ENCODE measurements at places on chromosomes 12 and 14. TPM values are rescaled to one million over a fixed set of nuclear protein-coding genes. Genes with fewer than 3 reads are reported as not detected.

DNA sequence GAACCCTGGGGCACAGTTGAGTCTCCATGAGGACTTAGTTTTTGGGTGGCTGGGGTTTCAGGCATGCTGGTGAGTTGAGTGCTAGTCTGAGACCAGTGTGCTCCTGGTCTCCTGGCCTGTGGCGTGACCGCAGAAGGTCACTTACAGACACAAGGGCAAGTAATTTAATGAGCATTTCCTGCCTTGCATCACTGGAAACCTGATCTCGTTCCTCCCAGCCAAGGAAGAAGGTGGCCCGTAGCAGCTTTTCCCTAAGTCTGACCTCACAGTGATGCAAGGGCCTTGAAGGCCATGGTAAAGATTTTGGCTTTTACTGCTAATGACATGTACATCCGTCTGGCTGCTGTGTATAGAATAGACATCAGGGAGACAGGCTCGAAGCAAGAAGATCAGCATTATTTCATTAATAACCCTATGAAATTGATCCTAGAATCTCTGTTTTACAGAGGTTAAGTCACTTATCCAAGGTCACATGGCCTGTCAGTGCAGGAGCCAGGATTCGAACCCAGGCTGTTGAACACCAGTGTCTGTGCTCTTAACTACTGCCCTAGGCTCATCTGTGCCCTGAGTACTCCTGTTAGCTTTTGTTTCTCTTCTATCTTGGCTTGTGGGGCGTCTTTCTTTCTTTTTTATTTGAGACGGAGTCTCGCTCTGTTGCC, 4.6 kb downstream of the TMEM120B start:
- no peaks in the 10 kb centered on the region for H3K27me3 ChIP-seq
- H3K4me1 ChIP-seq, result peaks cover 13% of the 10 kb centered on the region
- H3K36me3 ChIP-seq, result no peaks in the 10 kb centered on the region
- no peak overlapping the region for H3K4me3 ChIP-seq
- DNase-seq, result peak; percentile 49

The MANSC4 gene
- total RNA-seq, result not detected

DNA sequence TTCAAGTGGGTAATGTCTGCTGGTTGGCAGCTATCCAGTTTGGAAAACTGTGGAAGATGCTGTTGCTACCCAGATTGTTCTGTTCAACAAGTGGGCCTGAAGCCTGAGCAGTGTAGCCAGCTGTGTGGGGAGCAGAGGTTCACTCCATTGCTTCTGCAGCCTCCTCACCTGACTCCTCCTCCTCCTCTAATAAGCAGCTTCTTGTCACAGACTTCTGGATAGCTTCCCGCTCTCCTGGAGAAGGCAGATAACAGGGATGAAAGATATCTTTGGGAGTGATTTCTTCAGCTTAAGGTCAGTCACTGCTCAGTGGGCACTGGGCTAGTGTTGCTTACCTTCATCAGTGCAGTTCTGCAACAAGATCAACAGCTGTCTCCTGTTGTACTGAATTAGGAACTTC, 2.0 kb downstream of the POP5 start:
- no peak overlapping the region for H3K4me3 ChIP-seq
- H3K27me3 ChIP-seq, result no peaks in the 10 kb centered on the region
- no peak for DNase-seq
- no peak overlapping the region for H3K27ac ChIP-seq
- H3K4me1 ChIP-seq, result peaks cover 34% of the 10 kb centered on the region
- peaks cover 59% of the 10 kb centered on the region for H3K36me3 ChIP-seq

GRCh38 chr14:96135285-96135684, 69.4 kb upstream of the BDKRB2 start:
- no peaks in the 10 kb centered on the region for H3K4me1 ChIP-seq
- no peak overlapping the region for H3K27ac ChIP-seq
- no peaks in the 10 kb centered on the region for H3K36me3 ChIP-seq
- no peak overlapping the region for H3K4me3 ChIP-seq
- no peaks in the 10 kb centered on the region for H3K27me3 ChIP-seq

DNA sequence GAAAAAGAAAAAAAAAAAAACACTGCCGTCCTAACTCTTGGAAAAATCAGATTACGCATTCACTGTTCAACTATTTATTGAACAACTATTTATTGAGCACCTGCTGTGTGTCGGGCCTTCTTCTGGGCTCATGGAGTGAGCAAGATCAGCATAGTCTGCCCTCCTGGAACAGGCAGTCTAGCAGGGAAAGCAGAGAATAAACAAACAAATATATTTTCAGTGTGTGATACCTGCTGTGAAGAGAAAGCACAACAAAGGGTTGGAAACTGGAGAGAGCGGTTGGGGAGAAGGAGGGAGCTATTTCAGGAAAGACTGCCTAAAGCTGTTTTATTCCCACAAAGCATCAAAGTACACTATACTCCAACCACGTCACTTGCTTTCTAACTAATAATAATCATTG, 10.8 kb downstream of the PROX2 start:
- peaks cover 12% of the 10 kb centered on the region for H3K4me1 ChIP-seq
- no peaks in the 10 kb centered on the region for H3K36me3 ChIP-seq
- no peaks in the 10 kb centered on the region for H3K27me3 ChIP-seq
- H3K4me3 ChIP-seq, result no peak overlapping the region

- H3K27ac ChIP-seq, result no peak overlapping the region
- H3K27me3 ChIP-seq, result no peaks in the 10 kb centered on the region
- DNase-seq, result no peak
- no peaks in the 10 kb centered on the region for H3K4me1 ChIP-seq
Measured at GRCh38 chr12:31466768-31467167, 124.2 kb downstream of the DENND5B start.

DNA sequence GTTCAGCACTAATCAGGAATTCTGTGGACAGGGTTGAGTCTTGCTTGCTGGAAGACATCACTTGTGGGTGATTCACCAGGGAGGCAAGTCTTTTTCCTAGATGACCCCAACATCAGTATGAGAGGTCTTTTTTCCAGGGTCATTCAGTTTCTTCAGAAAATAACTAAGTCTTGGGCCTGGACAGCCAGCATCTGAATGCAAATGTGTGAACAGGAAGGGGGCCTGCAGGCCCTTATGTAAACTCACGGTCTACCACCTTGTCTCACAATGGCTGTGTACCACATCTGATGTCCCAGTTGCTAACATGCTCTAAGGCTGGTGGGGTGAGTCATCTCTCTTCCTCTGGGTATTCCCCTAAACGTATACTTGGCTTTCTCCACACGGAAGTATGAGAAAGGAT, 79.2 kb downstream of the HECTD4 start:
- H3K4me1 ChIP-seq, result no peaks in the 10 kb centered on the region
- H3K27me3 ChIP-seq, result no peaks in the 10 kb centered on the region
- no peak overlapping the region for H3K27ac ChIP-seq

DNA sequence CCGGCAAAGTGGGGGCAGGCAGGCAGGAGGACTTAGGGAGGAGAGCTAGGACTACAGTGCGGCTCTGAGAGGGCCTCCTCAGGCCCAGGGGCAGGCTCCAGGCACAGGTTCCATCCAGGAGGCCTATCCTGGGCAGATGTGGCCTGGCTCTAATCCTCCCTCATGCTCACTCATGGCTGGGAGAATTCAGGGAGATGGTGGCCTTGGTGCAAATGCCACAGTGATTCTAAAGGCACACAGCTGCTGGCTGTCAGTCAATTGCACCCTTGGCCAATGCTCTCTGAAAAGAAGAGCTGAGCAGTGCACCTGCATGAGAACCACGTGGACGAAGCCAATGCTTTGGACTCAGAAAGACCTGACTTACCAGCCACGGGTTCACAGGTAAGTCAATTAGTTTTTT, 89.6 kb downstream of the C12orf75 start:
- no peaks in the 10 kb centered on the region for H3K36me3 ChIP-seq
- peaks cover 4% of the 10 kb centered on the region for H3K4me1 ChIP-seq
- H3K27ac ChIP-seq, result no peak overlapping the region
- H3K27me3 ChIP-seq, result no peaks in the 10 kb centered on the region
- DNase-seq, result no peak

- no peaks in the 10 kb centered on the region for H3K27me3 ChIP-seq
- no peaks in the 10 kb centered on the region for H3K36me3 ChIP-seq
- no peak overlapping the region for H3K27ac ChIP-seq
- H3K4me3 ChIP-seq, result no peak overlapping the region
- peaks cover 4% of the 10 kb centered on the region for H3K4me1 ChIP-seq
Measured at GRCh38 chr14:35390577-35391387, 13.8 kb downstream of the NFKBIA start.

DNA sequence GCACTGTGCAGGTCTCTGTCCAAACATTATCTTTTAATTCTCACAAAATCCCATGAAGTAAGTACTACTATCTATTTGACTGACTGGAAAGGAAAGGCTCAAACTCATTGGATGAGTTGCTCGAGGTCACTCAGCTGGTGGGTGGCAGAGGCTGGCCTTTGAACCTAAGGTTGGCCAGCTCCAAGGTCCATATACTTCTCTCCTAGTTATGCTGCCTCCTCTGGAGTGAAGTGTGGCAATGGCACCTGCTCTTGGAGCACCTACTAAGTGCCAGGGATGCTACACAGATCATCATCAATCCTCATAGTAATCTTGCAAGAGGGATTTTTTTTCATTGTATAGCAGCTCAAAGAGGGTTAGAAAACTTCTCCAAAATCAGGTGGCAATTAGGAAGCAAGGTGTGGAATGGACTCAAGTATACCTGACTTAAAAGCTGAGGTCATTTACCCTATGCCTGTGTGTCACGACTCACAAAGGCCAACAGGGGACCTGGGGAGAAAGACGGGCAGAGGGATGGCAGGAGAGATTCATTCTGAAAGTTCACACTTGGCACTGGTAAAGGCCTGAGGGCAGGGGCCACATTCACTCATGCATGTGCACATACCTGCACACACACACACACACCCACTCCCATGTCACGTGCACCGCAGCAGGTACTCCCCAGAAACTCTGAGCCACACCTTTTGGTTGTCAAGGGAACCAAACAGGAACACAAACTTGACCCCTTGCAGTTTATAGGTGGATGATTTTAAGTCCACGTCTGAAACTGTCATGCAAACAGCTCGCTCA, 146.4 kb downstream of the FOXN3 start:
- no peaks in the 10 kb centered on the region for H3K36me3 ChIP-seq
- peaks cover 11% of the 10 kb centered on the region for H3K4me1 ChIP-seq
- no peaks in the 10 kb centered on the region for H3K27me3 ChIP-seq
- H3K4me3 ChIP-seq, result no peak overlapping the region
- DNase-seq, result peak; percentile 67

- peaks cover 19% of the 10 kb centered on the region for H3K4me1 ChIP-seq
- no peak overlapping the region for H3K4me3 ChIP-seq
- peaks cover 45% of the 10 kb centered on the region for H3K36me3 ChIP-seq
- H3K27ac ChIP-seq, result no peak overlapping the region
- no peak for DNase-seq
Measured at GRCh38 chr12:11854011-11854499, 204.6 kb downstream of the ETV6 start.

DNA sequence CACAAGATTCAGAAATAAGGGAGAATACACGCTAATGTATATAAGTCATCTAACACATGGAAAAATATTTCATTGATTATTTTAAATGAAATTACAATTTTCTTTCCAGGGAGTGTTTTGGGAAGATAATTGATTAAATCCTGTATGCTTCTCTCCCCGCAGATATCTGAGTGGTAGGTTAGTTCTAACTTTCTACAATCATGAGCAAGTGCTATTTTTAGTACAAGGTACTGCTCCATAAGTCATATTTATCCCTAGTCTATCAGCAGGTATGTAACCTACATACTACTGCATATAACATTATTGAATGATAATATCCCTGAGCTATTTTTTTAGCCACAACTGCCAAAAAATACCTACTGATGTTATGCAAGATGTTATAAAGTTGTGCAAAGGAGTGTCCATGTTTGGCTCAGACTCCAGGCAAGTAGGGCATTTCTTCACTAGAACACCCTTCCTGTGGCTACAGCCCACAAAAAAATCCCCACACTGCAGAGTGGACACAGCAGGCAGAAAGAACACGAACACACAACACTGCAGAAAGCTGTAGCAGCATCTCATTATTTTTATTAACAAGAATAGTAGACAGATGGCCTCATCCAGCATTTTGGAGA, 87.0 kb downstream of the SEC23A start:
- H3K27ac ChIP-seq, result no peak overlapping the region
- no peak overlapping the region for H3K4me3 ChIP-seq
- H3K36me3 ChIP-seq, result no peaks in the 10 kb centered on the region
- no peaks in the 10 kb centered on the region for H3K4me1 ChIP-seq
- DNase-seq, result no peak
- H3K27me3 ChIP-seq, result no peaks in the 10 kb centered on the region

The DAO gene
- total RNA-seq, result not detected

GRCh38 chr12:57097554-57097835, 8.6 kb downstream of the NAB2 start:
- no peak for DNase-seq
- peaks cover 97% of the 10 kb centered on the region for H3K36me3 ChIP-seq
- H3K4me1 ChIP-seq, result peaks cover 22% of the 10 kb centered on the region
- no peaks in the 10 kb centered on the region for H3K27me3 ChIP-seq
- H3K27ac ChIP-seq, result no peak overlapping the region

DNA sequence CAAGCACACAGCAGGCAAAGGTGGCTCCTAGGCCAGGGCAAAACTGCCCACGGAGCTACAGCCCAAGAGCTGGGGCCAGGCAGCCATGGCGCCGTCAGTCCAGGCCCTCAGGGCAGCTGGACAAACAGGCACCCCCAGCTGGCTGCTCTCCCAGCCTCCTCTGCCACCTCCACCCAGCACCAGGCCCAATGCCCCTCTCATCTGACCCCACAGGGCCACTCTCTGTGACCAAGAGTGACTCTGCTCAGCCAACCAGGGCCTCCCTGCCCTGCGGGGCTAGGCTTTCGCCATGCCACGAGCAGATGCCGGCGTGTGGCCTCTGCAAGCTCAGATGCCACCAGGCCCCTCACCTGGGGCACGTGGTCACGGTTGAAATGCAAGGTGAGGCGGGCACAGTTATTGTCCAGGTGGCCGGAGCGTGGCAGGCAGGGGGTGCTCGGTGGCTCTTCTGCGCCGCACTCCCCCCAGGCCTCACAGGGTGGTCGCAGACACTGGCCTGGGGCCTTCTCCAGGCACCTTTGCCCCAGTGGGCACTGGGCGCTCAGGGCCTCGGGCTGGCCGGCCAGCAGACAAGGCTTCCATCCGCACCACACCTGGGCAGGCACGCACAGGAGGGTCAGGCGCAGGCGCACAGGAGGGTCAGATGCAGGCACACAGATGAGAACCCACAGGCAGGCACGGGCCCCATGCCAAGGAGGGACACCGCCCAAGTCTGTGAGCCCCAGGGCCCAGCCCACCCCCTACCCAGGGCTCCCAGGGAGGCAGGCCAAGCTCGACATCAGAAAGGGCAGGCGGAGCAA, 23.0 kb downstream of the JAG2 start:
- peaks cover 29% of the 10 kb centered on the region for H3K36me3 ChIP-seq
- no peak overlapping the region for H3K4me3 ChIP-seq
- no peaks in the 10 kb centered on the region for H3K4me1 ChIP-seq
- H3K27me3 ChIP-seq, result no peaks in the 10 kb centered on the region
- peak; percentile 32 for DNase-seq

DNA sequence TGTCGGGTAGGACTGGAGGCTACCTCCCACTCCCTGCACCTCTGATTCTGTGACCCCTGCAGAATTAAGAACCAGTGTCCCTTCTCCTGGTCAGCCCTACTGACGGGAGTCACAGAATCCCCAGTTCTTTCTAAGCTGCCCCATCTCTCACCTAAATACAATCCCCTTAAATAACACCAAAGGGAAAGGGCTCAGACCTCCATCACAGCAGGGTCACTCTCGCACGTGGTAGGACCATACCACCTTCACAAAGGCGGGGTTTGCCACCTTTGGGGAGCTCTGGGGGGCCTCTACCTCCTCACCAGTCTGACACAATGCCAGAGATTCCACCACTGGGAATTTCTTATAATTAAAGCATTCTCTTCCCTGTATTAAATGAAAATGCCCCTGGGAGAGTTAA, 35.6 kb downstream of the DAD1 start:
- no peak overlapping the region for H3K4me3 ChIP-seq
- no peaks in the 10 kb centered on the region for H3K27me3 ChIP-seq
- peak overlapping the region; percentile 31 for H3K27ac ChIP-seq
- DNase-seq, result no peak
- peaks cover 43% of the 10 kb centered on the region for H3K4me1 ChIP-seq

- no peaks in the 10 kb centered on the region for H3K4me1 ChIP-seq
- no peak overlapping the region for H3K4me3 ChIP-seq
- DNase-seq, result no peak
Measured at GRCh38 chr12:40945772-40946171, 242.3 kb upstream of the PDZRN4 start.

The RIPK3 gene
- total RNA-seq, result 27.9 TPM
